NCI-H510A (cell line): ENCODE measurements at places on chromosomes 12 and 14.

DNA sequence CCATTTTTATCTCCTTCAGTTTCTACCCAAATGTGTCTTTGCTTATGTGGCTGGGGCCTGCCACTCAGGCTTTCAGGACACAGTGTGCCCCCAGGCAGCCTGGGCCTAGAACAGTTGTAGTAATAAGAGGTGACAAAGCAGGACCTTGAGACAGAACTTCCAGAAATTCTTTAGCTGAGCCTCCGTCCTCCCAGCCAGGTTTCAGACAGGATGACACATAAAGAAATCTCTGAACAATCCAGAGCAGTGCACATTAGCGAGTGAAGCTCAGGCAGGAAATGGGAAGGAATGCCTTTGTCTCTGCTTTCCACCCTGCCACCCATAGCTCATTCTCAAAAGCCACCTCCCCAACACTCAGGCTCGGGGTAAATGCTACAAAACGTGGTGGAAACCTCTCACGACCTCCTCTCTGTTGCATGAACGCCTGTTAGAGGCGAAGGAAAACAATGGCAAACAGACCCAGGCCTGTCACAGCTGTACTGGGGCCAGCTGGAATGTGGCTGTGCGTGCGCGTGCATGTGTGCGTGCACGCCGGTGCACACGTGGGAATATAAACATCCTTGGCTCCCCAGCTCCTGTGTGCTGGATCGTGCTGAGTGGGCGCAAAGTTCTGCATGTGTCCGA, 286.7 kb downstream of the ZFP36L1 start:
- no peak for DNase-seq

DNA sequence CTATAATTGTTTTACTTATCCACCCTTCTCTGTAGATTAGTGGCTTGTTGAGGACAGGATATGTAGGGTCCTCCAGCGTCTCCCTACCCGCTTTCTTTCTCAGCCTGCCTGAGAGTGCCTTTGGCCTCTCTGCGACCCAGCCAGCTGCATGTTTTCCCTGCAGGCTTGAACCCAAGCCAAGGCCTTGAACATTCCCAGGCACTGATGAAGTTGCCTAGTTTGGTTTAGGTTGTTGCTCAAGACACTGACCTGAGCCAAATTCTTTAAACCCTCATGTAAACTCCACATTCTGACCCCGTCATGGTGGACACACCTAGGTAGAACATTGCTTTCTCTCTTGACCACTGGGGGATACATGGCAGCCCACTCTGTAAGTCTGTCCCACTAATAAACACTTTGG, 33.4 kb upstream of the TXNRD1 start:
- DNase-seq = no peak

GRCh38 chr14:98974113-98974512, 297.9 kb downstream of the BCL11B start:
- DNase-seq = no peak

DNA sequence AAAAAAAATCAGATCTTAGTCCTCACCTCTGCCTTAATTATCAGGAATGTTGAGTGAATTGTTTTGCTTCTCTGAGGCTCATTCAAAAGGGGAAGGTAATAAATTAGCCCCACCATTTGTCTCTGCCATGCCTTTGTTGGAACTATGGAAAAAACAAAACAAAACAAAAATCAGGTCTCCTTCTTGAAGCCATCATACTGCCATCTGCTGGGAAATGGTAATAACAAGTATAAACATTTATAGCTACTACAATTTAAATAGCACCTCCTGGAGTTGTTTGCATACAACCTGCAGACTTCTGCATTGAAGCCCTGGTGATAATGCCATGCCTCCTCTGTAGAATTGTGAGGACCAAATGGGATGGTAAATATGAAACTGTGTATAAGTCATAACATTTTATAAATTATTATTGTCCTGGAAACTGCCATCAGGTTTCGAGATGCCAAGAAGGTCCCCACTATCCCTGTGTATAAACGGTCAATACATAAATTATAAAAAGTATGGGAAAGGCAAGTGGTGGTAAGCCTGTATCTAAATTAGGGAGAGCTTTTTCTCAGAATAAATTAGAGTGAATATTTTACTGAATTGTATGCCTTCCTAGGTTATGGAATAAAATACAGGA, 87.2 kb upstream of the FGD4 start:
- no peak for DNase-seq

DNA sequence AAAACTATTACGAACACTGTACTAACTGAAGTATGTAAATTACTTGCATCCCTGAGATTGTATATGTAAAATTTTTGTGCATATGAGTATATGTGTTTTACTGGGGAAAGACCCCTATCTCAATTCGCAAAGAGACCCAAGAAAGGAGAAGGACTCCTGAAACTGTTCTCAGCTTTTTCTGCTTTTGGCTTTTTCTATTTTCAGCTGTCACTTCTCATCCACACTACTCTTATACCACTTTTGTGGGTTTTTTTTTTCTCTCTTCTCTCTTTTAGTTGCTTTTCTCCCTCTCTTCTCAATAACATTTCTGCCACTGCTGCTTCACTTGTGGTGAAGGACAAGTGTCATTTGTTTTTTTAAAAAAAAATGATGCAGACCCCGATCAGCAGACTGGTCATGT, 39.8 kb downstream of the NIN start:
- DNase-seq = no peak
